Activated naive CD4-positive, alpha-beta T cell treated with Interleukin-2 at 50 U/mL for 16 hours (primary cell): ENCODE measurements at places on chromosomes 7 and 10.

DNA sequence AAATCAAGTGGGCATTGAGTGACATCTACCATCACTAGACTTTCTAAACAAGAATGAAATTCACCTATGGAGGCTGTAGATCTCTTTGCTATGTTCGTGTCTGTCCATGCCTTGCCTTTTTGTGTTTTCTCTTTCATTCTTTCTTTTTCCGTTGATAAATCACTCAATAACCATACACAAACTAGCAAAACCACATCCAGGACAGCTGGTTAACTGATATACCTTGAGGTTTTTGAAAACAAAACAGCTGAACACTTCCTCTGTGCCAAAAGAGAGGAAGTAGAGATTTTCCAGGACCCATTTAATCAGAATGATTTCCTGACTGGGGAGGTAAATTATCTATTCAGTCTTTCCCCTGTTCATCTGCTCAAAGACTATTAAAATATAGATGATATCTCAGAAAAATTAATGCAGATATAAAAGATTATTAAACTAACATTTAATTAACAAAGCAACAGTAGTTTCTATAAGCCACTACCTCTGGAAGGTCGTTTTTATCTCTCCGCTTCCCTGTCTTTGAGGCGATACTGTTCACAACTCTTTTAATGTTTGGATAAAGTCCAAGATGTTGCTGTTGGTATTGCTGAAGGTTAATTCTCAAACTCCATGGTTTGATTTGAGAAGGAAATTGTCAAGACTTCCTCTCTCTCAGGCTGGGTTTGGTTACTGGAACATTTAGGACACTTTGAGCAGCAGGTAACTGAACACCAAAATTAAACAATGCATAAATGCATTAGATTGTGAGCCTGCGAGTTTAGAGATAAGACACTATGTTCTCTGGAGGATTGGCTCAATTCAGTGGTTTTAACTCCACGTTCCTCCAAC, 24.4 kb upstream of the C10orf67 start:
- no peak for DNase-seq

- no peak for DNase-seq
Measured at GRCh38 chr7:85565276-85565675, 378.4 kb upstream of the SEMA3D start.

- no peak for DNase-seq
Measured at GRCh38 chr7:130479716-130480400, 12.0 kb upstream of the MEST start.

GRCh38 chr7:54981913-54982312, 36.9 kb upstream of the EGFR start:
- DNase-seq, result no peak

- no peak for DNase-seq
Measured at GRCh38 chr7:29192811-29193210, 1.8 kb upstream of the CHN2 start.

- no peak for DNase-seq
Measured at GRCh38 chr7:113548137-113548536, 370.7 kb downstream of the PPP1R3A start.

DNA sequence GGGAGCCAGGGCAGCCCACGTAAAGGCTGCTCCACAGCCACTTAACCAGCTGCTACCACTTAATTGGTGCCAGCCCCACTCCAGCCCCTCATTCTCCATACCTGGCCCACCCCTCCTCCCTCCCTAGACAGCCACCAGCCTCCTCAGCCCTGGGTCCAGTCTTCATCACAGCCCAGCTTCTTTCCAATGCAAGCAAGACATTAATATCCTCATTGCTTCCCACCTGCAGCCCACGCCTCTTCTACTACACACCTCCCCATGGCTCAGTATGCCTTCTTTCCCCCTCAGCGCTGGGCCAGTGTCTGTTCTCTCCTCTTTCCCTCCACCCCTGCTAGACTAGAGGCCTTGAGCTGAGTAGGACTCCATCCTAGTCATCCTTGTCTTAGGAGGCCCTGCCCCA, 33.5 kb upstream of the UNC5B start:
- DNase-seq, result no peak

DNA sequence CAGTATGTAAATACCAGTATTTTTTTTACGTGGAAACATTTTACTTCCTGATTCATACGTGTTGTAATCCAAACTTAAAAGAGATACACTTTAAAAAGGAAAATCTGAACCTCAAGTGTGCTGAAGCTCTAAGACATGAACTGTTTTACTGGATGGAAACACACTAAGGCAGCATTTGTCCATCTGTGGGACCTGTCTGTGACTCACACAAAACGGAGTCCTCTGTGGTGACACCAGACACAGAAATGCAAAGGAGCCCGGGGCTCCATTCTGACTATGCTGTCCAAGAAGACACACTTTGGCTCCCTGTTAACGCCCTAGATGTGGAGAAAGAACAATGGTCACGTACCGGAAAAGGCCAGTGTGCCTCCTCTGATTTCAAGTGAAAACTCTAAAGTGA, 23.9 kb downstream of the RNF133 start:
- no peak for DNase-seq

DNA sequence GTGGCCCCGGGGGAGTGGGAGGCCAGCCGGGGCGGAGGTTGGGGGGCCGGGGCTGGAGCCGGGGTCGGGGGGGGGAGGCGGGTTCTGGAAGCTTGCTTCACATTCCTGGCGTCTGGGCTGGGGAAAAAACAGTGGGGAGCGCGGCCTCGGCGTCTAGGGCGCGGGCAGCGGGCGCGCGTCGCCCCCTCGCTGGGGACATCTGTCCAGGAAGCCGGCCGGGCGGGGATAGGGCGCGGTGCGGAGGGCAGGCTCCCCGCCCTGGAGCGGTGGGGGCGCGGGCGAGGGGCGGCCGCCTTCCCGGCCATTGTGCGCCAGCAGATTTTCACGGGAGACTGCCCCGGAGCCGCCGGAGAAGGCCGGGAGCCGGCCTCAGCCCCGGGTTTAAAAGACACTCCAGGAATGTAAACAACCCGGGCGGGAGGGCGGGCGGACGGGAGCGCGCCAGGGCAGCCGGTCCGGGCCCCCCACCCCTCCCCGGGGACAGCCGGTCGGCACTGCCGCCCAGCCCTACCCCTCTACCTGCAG, 1.4 kb downstream of the ZMIZ1 start:
- no peak for DNase-seq

- no peak for DNase-seq
Measured at GRCh38 chr7:214410-215212, 22.2 kb downstream of the FAM20C start.
